ENCODE measurements at places on chromosomes 7 and 10.

DNA sequence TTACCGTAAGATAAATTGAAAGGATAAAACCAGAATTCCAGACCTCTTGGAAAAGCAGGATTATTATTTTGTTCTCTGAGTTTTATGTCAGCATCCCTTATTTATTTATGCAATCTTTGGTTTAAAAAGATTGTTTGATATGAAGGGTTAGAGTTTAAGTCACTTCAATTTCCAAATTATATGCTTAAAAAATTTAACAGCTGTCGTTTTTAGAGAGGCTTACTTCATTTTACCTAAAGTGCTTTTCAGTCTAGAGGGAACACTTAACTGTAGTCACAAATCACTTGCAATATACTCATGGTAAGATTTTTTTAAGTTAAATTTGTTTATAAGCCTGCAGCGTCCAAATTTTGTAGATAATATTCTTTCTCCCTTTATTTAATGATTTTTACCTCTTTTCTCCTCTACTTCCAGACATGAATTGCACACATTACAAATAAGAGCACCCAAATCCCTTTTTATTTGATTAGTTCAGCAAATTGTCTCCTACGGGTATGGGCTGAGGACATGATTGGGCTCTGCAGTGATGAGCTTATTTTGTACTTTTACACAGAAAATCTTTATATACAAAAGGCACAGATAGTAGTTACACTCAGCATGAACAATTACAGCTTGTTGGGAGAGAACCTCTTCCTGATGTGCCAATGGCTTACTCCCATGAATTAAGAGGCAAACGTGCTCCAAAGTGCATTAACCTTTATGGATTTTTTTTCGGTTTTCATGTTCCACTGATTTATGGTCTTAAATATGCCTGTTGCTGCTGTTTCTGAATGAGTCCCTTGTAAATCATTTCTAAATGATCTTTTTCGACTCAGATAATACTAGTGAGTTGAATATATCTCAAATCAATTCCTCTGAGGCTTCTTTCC lies 319.3 kb upstream of the LRGUK start:
- no peak for DNase-seq

- no peak for DNase-seq
Observed at GRCh38 chr7:36865019-36865418, 140.7 kb upstream of the AOAH start.

DNA sequence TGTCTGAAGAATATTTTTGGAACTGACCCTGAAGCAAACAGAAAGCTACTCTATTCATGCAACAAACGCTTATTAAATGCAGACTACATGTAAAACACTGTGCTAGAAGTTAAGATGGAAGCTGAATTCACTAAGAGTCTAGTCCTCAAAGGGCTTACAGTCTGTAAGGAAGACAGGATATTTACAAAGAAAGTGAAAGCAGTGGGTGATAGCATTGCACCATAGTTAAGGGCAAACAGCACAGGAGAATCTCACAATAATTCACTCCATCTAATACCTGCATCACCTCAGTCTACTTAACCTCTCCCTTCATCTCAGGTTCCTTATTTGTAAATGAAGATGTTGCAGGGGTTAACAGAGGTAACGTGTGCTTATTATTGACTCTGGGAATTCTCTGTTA lies 360.0 kb upstream of the AOAH start:
- no peak for DNase-seq

DNA sequence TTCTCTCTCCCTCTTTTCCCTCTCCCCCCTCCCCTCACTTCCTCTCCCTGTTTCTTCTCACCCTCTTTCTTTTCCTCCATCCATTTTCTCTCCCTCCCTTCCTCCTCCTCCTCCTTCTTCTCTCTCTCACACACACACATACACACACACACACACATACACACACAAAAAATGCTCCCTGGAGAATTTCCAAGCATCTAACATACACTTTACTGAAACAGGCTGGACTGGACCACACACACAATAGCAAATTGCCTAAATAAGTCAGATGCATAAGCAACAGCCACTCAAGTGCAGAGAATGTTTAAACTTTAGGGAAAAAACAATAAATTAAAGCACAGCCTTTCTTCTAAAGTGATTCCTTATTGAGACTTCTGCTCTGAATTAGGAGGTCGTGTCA lies 267.7 kb downstream of the FGFR2 start:
- DNase-seq: no peak

DNA sequence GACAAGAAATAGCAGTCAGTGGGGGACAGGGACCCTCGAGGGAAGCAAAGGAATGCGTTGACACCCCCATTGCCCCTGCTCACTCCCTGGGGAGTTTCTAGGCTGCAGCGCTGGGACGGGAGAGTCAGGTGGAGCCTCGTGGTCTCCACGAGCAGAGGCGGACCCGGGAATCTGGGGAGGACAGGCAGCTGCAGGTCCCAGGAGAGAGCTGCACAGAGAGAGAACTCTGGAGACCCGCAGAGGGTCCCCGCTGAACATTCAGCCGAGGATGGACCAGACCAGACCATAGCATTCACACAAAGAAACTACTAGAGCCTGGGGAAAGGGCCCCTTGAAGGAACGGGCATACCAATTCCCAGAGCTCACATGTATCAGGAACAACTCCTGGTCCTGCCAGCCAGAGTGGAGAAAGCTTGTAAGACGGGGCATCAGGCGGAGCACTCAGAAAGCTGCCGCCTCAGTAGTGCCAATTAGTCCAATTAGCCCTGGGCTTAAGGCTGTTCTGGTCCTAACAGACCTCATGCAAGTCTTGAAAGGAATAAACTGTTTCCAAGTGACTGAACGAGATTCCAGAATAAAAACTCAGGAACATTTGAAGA lies 966.7 kb upstream of the ZNF722 start:
- DNase-seq: no peak

DNA sequence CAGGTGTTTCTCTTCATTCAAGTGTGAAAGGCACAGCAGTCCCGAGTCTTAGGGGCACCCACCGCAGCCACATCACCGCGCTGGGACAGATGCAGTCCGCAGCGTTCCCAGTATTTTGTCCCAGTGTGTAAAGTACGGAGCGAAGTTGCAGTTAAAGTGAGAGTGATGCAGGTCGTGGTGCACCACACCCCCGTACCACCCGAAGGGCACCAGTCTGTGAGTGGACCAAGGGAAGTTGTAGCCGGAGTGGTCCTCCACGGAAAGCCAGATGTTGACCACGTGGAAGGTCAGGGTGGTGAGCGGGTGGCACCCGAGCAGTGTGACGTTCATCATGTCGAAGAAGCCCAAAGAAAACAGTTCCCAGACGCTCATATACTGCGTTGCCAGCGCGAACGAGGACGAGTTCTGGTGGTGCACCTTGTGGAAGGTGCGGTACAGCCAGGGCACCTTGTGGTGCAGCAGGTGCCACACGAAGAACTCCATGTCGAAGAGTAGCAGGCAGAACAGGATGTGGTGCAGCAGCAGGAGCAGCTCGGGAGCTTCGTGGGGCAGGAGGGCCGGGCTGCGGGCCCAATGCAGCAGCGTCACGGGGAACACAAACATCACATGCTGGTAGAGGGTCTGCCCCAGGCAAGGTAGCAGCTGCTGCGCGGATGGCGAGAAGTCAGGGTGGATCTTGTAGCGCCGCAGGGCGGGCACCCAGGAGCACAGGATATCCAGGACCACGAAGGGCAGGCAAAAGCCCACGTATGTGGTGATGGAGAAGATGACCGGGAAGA lies 526 bp downstream of the CH25H start:
- DNase-seq: peak; percentile 17

GRCh38 chr10:17850501-17850900 lies 41.4 kb downstream of the MRC1 start:
- no peak for DNase-seq

GRCh38 chr10:96053985-96054384 lies 10.6 kb downstream of the CCNJ start:
- DNase-seq: no peak

- DNase-seq: no peak
Observed at GRCh38 chr7:53603461-53603860, 568.0 kb downstream of the POM121L12 start.

GRCh38 chr10:30490289-30491000 lies 56.5 kb downstream of the MAP3K8 start:
- no peak for DNase-seq

DNA sequence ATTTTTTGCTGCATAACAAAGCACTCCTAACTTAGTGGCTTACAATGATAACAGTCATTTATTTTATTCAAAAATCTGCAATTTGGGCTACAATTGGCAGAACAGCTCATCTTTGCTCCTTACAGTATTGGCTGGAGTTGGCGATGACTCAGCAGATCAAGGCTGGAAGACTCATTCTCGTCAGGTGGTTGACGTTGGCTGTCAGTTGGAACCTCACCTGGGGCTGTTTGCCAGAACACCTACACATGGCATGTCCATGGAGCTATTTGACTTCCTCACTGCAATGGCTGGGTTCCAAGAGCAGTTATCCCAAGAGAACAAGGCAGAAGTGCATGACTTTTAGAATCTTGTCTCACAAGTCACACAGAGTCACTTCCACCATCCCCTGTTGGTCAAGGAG lies 75.1 kb downstream of the NOD1 start:
- peak; percentile 27 for DNase-seq

DNA sequence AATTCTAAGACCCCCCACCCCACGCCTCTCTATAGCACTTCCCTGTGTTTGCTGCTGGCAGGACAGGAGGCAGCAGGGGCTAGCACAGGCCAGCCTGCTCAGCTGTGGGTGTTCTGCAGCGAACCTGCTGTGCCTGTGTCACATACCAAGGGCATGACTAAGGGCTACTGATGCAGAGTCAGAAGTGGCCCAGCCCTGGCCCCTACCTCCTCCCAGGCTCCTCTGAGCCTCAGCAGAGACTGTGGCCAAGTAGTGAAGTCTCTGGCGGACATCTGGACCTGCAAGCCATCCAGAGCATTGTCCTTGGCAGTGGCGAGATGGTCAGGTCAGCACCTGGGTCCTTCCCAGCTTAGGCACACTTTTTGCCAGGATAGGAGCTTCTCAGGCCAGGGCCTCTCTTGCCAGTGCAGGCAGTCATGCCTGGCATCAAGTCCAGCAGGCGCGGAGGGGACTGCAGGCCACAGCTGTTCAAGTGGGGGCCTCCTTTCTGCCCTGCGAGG lies 116.3 kb upstream of the RET start:
- no peak for DNase-seq

- DNase-seq: no peak
Observed at GRCh38 chr7:72465521-72465920, 53.4 kb upstream of the CALN1 start.

DNA sequence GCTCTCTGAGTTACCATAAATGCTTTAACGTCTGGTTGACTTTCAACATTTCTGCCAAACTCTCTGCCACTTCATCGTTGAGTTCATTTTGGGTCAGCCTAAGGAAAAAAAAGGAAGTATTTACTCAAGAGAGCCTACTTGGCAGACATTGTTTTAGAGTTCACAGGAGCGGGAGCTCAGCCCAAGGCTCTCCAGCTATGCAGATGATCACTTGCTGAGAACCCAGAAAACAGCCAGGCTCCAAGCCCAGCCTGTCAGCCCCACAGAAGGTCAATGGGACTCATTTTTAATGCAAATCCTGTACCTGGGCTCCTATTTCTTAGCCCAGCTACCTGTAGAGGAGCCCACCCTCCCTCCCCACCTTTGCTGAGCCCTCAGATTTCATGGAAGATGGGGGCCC lies 45.5 kb downstream of the NOD1 start:
- DNase-seq: no peak

- no peak for DNase-seq
Observed at GRCh38 chr10:112092519-112092918, 91.0 kb downstream of the GPAM start.

DNA sequence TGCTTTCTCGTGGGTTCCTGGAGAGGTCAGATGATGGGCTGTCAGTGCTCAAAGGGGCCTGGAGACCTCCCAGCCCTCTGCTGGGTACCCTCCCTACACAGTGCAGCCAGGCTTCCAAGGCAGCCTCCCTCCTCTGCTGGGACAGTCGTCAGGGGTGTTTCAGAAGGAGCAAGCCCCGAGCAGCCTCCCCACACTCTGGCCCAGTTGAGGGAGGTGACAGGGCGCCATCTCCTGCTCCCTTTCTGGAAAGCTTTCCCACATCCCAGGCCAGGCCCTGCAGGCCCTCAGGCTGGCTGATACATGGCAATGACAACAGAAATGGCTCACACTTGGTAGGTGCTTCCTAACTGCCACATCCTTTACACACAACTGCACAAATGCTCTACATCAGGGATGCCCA lies 32.1 kb downstream of the KCNMA1 start:
- no peak for DNase-seq

- DNase-seq: no peak
Observed at GRCh38 chr7:21383227-21384220, 44.4 kb upstream of the SP4 start.

GRCh38 chr7:128948976-128949760 lies 11.4 kb downstream of the IRF5 start:
- no peak for DNase-seq

DNA sequence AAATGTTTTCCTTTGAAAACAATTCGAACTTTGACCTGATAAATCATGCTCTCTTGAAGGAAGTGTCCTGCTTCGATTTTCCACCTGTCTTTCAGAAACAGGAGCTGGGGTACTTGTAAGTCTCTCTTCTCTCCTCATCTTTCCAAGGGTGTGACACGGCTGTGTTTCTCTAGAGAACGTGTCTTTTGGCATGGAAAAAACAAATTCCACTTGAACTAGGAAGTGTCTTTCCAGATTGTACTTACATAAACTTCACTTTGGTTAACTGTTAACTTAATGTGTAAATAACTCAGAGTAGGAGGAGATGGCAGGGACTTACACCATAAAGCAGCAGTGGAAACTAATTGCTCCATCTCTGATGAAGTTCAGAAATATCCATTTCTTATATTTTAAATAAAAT lies 4.2 kb upstream of the CALCR start:
- DNase-seq: no peak

- DNase-seq: no peak
Observed at GRCh38 chr7:116598278-116598677, 73.4 kb downstream of the CAV1 start.

- no peak for DNase-seq
Observed at GRCh38 chr7:144735505-144736276, 100.2 kb downstream of the TPK1 start.

GRCh38 chr10:91761721-91762120 lies 36.5 kb upstream of the TNKS2 start:
- no peak for DNase-seq

- no peak for DNase-seq
Observed at GRCh38 chr7:91843831-91844230, 36.7 kb downstream of the MTERF1 start.

GRCh38 chr10:99845837-99846382 lies 63.5 kb downstream of the ABCC2 start:
- peak; percentile 70 for DNase-seq

DNA sequence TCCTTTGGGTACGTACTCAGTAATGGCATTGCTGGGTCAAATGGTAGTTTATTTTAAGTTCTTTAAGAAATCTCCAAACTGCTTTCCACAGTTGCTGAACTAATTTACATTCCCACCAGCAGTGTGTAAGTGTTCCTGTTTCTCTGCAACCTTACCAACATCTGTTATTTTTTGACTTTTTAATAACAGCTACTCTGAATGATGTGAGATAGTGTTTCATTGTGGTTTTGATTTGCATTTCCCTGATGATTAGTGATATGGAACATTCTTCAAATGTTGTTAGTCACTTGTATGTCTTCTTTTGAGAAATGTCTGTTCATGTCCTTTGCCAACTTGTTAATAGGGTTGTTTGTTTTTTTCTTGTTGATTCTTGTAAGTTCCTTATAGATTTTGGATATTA lies 558.9 kb downstream of the SH2D4B start:
- no peak for DNase-seq

- no peak for DNase-seq
Observed at GRCh38 chr10:133226251-133226808, 3.7 kb upstream of the UTF1 start.

- no peak for DNase-seq
Observed at GRCh38 chr7:47783456-47784223, 164.6 kb downstream of the PKD1L1 start.

- no peak for DNase-seq
Observed at GRCh38 chr10:102299873-102300272, 54.5 kb downstream of the GBF1 start.

Measured in NCI-H345 (cell line).